ENCODE measurements at places on chromosomes 13 and 19. TPM values are rescaled to one million over a fixed set of nuclear protein-coding genes. Genes with fewer than 3 reads are reported as not detected.

The WASF3 gene
- 0.12 TPM for total RNA-seq

The ZNF414 gene
- total RNA-seq = 18.4 TPM

The SYT5 gene
- total RNA-seq = 4.7 TPM

The FCER2 gene
- total RNA-seq = not detected

The CCDC8 gene
- total RNA-seq = not detected

The CYP4F2 gene
- not detected for total RNA-seq

The NKG7 gene
- total RNA-seq = not detected

The ZNF610 gene
- total RNA-seq = not detected

The PNMA8B gene
- not detected for total RNA-seq

The NCAN gene
- 0.03 TPM for total RNA-seq

The PPP6R1 gene
- total RNA-seq = 126 TPM

The DDX39A gene
- total RNA-seq = 120 TPM

The EGLN2 gene
- 80.5 TPM for total RNA-seq

The MADCAM1 gene
- 0.32 TPM for total RNA-seq

The TINCR gene
- total RNA-seq = 3.4 TPM

The CACNG7 gene
- total RNA-seq = 11.6 TPM

The ACTL9 gene
- not detected for total RNA-seq

The PSG6 gene
- total RNA-seq = 0.13 TPM

The SHD gene
- total RNA-seq = not detected
